Tongue (tissue), 3 donors: ENCODE measurements at places on chromosomes 7 and 10. TPM values are rescaled to one million over a fixed set of nuclear protein-coding genes. Genes with fewer than 3 reads are reported as not detected.

SMC3 gene
- 43.6 TPM for total RNA-seq

GPRIN2 gene
- 1.3 TPM for total RNA-seq

MYO3A gene
- 3.3 TPM for total RNA-seq

DOCK1 gene
- 78.8 TPM for total RNA-seq

CHAT gene
- not detected for total RNA-seq

VIPR2 gene
- 9.6 TPM for total RNA-seq

NKX2-3 gene
- 6.2 TPM for total RNA-seq

TMEM184A gene
- total RNA-seq, result 22.1 TPM

DDX21 gene
- 47.5 TPM for total RNA-seq

SHH gene
- total RNA-seq, result 1.3 TPM
